ENCODE measurements at places on chromosomes 4 and X.

GRCh38 chr4:138734746-138735145, 280.8 kb upstream of the NOCT start:
- no peak for DNase-seq

DNA sequence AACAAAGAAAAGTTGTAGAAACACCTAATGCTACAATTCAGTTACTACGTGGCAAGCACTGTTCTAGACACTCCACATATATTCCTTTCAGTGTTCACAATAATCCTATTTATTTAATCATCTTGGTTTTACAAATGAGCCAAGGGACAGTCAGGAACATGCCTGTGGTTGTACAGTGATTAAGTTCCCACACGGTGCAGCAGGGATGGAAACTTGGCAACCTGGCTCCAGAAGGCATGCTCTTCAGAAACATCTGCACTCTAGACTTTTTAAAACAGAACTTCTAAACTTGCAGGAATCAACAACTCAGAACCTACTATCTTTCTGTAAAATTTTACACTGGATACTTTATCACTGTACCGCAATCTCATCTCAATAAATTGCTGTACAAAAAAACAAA, 32.1 kb downstream of the TAPT1 start:
- no peak for DNase-seq

DNA sequence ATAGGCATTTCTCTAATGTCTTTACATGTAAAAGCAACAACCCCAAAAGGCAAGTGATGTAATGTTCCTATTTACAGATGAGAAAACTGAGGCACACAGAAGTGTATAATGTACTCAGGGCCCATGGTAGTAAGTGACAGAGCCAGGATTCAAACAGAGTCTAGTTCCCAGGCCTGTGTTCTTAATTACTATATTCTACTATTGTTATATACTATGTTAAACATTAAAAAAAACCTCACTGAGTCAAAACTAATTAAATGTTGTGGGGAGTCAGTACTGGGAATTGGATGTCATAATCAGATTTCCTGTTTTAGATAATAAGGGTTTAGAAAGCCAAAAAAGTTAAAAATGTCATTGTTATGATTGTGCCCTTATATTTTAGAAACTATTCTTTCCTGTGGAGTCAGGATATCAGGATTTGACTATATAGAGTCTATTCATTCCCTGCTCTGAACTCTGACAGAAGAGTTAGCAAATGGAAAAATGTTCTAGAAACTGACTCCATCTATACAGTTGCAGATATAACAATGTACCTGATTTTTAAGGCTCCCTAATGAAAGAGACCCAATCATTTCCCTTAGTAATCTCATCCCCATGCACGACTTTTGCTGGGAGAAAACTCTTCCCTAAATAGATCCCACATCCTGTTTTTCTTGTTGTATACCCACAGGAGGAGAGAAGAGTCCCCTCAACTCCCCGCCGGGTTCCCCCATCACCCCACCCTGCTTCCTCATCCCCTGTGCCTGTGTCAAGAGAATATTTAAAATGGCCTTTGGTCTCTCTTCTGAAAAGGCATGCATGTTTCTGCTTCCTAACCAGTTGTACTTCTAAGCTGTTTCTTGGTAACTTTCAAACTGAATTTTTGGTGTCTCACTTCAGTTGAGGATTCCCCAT, 69.7 kb downstream of the REELD1 start:
- no peak for DNase-seq

GRCh38 chr4:32624943-32625603, 1904.9 kb downstream of the PCDH7 start:
- DNase-seq: no peak

- no peak for DNase-seq
These were observed 371.3 kb downstream of the BMPR1B start for GRCh38 chr4:95129031-95129430.

DNA sequence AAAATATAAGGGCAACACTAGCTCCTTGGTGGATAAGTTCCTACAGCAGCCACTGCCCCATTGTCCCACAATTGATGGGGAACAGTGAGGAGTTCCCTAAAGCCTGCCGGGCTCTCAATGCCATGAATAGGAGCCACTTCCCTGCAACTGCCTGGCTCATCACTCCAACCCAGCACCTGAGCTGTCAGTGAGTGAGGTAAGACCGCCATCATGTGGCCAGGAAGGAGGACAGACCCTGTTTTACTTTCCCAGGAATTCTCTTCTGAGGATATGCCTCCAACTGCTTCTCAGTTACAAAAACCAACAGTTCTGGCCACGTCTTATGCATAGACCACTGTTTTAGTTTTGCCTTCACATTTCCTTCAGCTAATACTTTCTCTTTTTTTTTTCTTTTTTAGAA, 45.5 kb downstream of the SRPX start:
- no peak for DNase-seq

- no peak for DNase-seq
These were observed 328.4 kb downstream of the DHRSX start for GRCh38 chrX:2172359-2172758.

DNA sequence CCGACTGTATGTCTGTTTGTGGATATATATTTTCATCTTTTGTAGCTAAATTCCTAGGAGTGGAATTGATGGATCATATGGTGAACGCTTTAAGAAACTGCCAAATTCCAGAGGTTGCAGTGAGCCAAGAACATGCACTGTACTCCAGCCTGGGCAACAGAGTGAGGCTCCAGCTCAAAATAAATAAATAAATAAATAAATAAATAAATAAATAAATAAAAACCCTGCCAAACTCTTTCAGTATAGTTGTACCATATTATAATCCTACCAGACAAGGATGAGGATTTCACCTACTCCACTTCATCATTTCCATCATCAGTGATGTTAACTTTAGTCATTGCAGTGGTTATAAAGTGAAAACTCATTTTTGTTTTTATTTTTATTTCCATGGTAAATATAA, 325.1 kb upstream of the ANXA10 start:
- no peak for DNase-seq

GRCh38 chr4:187811591-187811990, 184.0 kb upstream of the ZFP42 start:
- no peak for DNase-seq

DNA sequence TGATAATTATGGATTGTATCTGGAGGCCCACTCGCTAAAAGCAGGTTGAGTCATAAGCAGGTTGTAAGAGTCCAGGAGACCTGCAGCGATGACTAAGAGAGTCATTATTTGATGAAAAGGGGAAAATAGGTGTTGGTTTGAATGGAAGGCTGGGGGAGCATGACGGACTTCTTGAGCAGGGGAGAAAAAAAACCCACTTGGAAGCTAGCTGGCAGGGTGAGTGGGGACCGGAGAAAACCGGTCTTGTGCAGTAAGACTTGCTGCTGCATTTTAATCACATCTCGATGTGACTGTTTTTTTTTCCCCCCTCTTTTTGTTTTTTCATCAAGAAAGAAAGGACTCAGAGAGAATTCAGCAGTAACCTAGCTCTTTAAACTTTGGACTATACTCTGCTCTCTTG, 90.0 kb downstream of the IGSF1 start:
- DNase-seq: no peak

DNA sequence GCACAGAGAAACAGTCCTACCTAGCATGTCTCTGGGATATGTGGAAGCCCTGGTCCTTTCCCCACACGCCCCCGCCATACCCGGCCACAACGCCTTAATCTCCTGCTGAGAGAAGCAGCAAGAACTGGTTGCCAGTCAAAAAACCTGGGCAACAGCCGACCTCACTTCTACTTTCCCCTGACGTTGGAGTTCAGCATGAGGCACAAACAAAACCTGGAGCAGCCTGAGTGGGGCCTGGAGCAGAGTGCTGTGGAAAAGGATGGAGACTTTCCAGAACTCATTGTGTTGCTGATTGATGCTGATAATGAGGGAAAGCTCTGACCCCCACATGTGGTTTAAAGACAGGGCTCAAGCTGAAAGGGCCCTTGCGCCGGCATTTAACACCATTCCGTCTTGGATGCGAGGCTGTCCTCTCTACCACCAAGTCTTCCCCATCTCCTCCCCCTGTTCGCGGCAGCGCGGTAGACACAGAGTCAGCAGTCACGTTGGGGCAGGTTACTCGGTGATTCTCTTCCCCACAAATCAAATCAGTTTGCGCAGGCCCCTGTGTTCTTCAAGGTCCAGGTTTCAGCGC, 666 bp downstream of the CCDC158 start:
- DNase-seq: no peak

DNA sequence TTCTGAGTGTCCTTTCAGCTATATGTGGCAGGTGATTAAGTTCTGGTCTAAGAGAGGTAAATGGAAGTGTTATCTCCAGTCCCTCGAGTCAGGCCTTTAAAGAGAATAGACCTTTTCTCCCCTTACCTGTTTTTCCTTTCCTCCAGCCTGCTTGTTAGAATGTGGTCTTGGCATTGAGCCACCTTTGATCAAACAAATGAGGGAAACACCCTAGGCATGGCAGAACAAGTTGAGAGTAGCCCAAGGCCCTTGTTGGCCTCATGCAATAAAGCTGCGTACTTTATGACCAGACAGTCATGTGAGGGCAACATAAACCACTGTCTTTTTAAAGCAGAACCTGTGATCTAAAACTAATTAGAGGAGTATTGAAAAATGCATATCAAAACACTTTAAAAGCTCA, 13.2 kb upstream of the IL13RA2 start:
- DNase-seq: no peak

DNA sequence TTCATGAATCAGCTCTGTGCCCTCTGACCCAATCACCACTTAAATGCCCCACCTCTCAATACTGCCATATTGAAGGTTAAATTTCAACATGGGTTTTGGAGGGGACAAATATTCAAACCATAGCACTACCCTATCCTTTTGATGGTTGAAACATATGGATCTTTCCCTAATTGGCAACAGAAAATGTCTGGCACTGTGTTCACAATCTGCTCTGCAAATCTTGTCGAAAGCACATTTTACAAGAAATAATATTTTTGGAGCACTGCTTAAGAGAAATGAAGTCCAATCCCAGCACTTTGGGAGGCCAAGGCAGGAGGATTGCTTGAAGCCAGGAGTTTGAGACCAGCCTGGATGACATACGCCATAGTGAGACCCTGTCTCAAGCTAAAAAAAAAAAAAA, 130.6 kb upstream of the FAM9C start:
- DNase-seq: no peak

DNA sequence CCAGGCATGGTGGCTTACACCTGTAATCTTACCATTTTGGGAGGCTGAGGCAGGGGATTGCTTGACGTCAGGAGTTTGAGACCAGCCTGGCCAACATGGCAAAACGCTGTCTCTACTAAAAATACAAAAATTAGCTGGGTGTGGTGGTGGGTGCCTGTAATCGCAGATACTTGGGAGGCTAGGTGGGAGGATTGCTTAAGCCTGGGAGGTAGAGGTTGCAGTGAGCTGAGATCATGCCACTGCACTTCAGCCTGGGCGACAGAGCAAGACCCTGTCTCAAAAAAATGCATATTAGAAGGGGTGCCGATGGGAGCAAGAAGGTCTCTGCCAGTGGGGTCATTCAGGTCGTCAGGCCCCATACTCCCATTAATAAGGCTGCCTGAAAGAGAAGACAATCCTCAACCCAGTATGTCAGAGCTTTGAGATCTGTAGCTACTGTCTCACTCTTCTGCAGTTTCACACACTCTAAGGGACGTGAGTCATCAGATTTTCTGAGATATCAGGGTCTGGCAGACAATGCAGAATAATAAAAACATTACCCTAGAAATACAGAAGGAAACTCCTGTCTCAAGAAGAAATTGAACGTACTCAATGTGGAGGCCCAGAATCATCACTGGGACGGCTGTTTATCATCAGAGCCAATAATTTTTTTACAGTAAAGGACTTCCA, 176.7 kb upstream of the FAT1 start:
- no peak for DNase-seq

DNA sequence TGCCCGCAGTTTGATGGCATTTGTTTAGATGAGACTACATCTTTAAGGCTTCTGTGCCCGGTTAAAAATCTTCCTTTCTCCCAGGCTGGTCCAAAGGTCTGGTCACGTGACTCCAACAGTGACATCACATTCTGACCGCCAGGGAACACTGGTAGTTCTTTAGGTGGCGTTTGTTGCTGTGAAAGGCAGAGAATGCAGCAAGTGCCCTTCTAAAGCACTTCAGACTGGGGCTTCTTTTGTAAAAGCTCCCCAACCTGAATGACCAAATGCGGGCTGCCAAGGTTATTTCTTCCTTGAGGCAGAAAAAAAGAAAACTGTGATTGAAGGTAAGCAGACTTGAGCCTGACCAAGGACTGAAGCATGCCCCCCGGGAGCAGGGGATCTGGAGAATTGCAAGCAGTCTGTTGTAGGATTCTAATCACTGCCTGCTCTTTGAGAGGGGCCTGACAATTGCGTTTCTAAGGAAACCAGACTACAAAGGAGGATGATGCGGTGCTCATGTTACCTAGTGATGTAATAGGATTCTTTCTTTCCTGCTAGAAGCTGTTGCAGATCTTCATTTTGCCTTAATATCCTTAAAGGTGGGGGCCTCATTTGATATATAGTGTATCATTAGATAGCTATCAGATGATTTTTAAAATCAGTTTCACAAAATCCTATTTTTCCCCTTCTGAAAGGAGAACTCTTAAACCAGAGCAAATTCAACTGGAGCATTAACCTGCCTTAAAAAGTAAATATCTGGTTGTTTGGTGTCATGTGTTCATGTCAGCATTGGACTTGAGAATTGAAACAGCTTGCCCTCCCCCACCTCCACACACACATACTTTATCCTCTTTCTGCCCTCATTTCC, 133.1 kb downstream of the AKAP4 start:
- no peak for DNase-seq

DNA sequence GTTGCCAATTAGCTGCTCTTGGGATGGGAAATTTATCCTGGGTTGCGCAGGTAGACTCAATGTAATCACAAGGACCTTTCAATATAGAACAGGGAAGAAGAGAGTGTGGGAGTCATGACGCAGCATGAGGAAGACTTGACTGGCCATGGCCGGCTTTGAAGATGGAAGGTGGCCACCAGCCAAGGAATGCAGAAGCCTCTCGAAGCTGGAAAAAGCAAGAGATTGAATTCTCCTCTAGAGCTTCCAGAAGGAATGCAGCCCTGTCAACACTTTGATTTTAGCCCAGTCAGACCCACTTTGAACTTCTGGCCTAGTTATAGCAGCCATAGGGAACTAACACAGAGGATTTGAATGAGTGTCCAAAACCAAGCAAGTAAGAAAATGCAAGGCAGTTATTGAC, 14.7 kb upstream of the SH3KBP1 start:
- DNase-seq: no peak

GRCh38 chr4:182354867-182355266, 111.7 kb downstream of the TENM3 start:
- DNase-seq: no peak

DNA sequence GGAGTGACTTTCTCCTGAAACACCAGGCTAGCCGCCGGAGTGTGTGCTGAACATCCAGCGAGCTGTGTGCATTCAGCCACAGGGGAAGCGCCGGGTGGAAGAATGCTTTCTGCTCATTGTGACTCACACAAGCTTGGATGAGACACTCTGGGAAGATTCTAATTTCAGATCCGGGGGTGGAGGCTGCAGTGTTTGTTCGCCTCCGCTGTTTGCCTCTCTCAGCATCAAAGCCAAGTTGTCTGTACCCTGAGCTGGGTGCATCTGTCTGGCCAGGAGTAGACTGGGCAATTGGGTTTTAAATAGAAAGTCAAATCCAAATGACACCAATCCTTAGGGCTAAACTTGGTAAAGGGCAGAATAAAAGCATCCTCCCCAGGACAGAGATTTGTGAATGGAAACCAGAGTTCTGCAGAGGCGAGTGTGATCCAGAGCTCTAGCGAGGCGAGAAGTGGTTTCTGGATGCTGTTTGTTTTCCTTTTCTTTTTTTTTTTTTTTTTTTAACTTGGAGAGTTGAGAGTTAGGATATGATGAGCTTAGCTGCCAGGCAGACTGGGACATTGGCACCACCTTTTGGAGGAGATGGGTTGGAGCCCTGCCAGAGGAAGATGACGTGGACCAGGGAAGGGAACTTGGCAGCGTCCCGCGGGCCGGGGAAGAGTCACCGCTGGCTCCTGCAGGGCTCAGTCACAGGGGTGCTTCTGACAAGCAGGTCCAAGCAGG, 196.0 kb upstream of the PSAPL1 start:
- no peak for DNase-seq

Data from stimulated activated CD8-positive, alpha-beta memory T cell treated with anti-CD3 and anti-CD28 coated beads, Interleukin-15, amount 100 ng/mL, for 1 hour (primary cell).